ENCODE measurements at places on chromosomes 4 and X.
A peak's percentile ranks its signal among the peaks of the same experiment; 100 is the strongest.

DNA sequence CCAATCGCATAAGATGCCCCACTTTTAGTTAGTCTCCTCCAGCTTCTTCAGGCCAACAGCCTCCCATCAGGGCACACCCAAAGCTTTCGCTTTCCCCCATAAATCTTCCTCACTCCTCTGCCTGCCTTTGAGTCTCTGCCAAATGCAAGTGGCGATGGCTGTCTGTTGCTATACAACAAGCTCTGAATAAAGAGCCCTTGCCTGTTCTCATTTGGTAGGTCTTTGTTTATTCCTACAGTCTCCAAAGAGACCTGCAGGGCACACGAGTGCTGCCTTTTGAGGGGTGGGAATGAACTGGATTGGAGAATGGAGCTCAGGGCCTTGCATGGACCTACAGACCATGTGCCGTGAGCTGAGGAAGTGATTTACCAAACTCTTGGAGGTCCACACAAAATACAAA, 52.2 kb upstream of the SOD3 start:
- DNase-seq: no peak

GRCh38 chrX:30880058-30880457, 9.0 kb downstream of the TAB3 start:
- no peak for DNase-seq

GRCh38 chrX:65528705-65529340, 5.8 kb downstream of the LAS1L start:
- peak; percentile 52 for DNase-seq

GRCh38 chrX:148380107-148380506, 120.3 kb upstream of the AFF2 start:
- DNase-seq: peak; percentile 31

DNA sequence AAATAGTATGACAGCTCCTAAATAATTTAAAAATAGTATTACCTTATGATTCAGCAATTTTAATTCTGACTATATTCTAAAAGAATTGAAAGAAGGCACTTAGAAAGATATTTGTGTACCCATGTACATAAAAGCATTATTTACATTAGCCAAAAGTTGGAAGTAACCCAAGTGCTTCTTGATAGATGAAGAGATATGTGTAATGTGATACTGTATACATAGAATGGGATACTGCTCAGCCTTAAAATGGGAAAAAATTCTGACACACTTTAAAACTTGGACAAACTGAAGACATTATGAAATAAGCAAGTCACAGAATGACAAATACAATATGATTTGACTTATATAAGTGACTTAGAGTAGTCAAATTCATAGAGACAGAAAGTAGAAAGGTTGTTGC, 112.2 kb downstream of the IDS start:
- DNase-seq: no peak

GRCh38 chr4:172143605-172144314, 330.6 kb downstream of the GALNTL6 start:
- DNase-seq: peak; percentile 2

GRCh38 chrX:87578978-87579377, 61.4 kb downstream of the KLHL4 start:
- DNase-seq: no peak

All from NB4 (cell line).